NCI-H1105 treated with DMSO at 0.1 percent for 48 hours (cell line): ENCODE measurements at places on chromosomes 1 and 21.

DNA sequence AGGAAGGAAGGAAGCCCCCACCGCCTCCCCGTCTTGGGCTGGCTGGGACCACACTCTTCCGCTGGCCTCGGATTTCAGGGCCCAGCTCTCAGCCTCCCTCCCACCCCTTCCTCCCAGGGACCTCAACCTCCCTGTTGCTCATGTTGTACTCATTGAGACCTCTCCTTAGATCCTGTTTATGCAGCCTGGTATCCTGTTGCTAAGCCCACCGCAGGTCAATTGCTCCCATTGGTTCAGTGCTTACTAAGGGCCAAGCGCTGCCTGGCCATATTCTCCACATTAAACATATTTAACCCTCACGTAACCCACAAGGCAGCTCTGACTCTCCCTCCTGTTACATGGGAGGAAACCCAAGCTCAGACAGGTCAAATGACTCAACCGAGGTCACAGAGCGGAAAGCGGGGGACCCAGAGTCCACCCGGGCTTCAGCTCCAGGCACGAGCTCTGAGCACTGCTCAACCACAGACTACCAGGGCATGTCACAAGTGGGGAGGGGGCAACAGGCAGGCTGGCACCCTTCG lies 23.2 kb upstream of the H6PD start:
- no peak for DNase-seq

DNA sequence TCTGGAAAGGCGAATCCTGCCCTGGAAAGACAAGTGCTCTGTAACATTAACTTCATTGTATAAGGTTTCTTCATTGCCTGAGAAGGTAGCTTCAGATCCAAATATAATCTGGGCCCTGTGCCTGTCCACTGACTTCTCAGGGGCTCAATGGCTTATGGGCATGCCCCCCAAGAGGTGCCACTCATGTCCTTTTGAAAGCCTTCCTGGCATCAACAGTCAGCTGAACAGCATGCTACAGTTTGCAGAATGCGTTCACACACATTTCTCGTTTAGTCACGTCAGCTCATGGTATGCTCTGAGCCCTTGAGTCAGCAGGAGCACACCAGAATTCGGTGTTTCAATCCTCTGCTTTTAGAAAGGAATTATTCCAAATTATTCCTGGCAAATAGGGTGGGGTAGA lies 23.8 kb downstream of the TMCC2 start:
- DNase-seq = no peak

DNA sequence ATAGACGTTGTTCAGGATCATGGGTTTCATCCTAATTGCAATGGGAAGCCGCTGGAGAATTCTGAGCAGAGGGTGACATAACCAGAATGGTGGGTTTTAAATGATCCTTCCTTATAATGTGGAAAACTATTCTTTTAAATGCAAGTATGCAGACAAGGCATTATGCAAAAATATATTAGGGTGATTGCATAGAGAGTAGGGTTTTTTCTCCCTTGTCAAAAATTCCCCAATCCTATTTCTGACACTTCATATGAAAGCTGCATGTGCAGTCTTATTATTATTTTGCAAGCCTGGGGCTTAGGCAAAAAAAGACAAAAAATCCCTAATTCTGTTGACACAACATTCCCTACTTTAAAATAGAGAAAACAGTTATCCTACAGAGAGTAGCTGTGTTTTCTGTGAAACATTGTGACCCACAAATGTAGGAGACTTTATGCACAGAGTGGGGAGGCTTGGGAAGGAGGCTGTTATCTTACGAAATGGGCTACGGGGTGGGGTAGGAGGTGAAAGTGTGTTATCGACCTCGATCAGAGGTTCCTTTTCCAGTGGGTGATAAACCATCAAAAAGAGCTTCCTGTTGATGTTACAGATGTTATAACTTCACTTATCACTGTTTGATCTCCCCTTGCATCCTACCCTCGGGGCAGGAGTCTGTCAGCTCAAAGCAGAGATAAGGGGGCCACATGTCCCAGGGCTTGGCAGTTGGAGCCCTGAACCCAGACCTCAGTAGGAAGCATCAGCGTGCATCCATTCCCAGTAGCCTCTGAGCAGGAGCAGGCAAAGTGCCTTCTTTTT lies 27.2 kb downstream of the RHEX start:
- no peak for DNase-seq

DNA sequence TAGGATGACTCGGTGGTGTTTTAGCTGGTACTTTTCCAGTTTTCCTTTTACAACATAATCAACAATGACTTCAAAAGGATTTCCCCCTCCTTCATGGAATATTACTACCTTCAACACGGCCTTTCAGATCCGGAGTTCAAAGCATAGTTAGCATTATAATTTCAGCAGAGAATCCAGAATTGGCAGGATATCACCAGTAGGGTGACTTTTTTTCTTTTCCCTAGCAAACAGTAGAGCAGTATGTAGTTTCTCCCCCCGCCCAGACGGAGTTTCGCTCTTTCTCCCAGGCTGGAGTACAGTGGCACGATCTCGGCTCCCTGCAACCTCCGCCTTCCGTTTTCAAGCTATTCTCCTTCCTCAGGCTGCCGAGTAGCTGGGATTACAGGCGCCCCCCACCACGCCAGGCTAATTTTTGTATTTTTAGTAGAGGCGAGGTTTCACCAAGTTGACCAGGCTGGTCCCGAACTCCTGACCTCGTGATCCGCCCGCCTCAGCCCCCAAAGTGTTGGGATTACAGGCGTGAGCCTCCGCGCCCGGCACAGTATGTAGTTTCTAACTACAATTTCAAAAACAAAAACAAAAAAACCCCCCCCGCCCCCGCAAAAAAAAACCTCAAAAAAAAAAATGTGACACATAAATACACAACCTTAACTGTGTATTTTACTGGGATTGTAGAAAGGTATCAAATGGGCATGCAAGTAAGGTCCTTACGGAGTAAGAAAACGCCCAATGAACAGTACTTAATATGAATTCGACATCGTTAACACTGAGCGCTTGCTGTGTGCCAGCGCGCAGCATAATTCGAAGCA lies 1.5 kb upstream of the COX20 start:
- peak; percentile 65 for DNase-seq

DNA sequence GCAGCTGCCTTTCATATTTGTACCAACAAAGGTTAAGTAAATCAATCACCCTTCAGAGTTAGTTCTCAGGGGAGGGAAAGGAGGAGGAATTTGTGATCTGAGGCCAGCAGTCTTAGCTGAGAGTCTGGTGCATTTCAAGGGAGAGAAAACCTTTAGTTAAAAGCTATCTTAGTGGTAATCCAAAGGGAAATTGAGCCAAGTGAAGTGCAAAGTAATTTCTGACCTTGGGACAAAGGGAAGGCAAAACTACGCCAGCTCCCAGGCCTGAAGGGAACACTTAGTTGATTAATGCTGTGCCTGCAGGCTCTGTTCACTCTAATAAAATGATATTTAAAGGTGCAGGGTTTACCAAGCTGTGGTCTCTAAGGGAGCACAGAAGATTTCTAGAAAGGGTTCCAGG lies 23.1 kb upstream of the FMOD start:
- DNase-seq = no peak

DNA sequence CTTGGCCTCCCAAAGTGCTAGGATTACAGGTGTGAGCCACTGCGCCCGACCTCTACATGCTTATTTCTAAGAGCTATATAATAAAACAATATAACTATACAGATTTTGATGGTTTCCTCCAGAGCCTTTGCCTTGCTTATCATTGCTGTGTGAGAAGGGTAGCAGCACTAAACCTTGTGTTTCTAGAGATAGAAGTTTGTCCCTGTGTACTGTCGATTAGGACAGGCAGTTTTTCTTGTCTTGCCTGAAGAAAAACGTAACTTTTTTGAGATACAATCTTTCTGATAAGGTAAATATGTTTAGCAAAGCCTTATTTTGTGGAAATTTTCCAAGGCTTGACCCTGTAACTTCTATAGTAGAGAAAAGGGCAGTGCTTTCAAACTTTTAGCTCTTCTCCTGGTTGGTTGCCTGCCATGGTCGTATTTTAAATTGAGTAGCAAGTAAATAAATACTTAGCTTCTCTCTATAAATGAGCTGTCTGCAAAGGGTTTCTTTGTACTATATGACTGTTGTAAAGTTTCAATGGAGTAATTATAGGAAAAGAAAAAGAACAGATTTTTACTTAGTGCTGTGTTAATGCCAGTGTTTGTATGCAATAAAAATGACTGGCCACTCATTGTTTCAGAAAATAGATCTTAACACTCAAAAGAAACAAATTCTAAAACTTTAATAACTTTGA lies 86.4 kb upstream of the CACYBP start:
- no peak for DNase-seq

DNA sequence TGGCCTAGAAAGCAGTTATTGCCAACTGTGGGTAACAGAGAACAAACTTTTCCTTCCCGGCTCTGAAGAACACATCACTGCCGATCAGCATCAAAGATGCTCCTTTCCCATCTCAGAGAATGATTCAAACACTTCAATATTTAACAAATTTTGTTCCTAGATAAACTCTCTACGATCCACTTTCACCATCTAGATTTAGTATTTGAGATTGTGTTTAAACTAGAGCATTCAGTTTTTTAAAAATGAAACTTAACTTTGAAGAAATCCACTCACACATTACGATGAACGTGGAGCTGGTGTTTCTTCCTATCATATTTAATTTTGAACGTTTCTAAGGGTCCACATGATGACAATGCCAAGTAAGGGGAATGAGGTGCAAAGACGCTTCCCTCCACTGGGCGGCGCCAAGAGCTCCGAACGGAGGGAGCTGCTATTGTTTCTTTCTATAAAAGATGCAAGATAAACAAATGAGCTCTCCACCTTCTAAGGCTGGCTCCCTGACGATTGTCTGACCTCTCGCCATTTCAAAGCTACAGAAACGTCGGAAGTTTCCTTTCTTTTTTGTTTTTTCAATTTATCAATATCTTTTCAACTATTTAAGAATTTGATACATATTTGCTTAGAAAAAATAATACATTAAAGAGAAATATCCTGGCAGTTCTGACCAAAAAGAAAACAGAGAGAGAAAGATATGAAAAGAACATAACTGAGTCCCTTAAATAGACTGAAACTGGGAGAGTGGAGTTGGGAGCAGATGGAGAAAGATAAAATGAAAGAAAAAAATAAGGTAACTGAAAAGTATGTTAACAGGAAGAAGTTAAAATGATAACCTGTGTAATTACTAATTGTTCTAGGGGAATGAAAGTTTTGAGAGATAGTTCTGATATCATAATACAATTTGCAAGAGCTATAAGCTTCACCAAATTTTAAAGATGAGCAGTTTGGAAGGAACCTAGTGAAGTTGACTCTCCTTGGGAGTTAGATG lies 4.4 kb upstream of the BARHL2 start:
- DNase-seq = peak; percentile 93

DNA sequence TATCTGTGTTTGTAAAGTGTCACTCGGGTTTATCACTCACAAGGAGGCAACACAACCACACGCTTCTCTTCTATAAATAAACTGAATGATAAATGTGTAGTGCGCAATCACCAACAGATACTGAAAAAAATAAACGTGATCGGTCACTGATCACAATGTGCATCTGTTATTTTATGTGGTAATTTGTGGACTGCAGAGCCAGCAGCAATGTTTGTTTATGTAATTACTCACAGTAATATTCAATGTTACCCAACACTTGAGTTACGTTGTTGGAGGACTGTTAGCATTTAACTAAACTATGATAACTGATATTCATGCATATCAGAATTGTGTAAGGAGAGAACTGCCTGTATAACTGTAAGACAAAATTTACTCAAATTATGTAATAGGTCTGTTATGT lies 129.6 kb downstream of the USH2A start:
- no peak for DNase-seq

DNA sequence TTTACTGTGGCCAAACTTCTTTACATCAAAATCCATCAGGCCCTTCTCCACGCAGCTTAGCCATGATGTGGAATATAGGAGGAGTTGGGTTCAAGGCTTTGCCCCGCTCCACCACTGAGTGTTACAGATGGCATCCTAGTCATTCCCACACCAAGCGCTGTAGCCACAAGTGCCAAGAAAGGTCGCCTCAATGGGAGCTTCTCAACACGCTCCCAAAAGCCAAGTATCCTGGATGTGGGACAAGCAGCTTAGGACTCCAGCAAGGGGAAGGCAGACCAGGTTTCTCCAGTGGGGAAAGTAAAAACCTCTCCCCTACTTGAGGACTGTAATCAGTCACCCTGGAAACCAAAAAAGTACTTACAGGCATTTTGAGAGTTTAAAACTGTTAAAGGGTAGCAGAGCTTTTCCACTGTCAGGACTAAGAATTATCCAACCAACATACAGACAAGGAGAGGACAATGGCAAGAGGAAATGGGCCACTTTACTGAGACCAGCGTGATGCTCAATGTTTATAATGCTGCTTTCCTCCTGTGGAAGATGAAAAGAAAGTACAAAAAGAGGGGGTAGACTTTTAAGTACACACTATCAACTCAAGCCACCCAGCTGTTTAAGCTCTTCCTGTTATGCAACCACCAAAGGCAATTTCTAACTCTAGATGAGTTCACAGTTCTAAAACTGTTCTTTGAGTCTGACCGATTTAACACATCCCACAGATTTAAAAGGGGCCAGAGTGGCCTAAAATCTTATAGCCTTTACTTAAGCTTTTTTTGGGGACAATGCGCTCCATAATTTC lies 120.7 kb upstream of the KRTAP19-8 start:
- no peak for DNase-seq

DNA sequence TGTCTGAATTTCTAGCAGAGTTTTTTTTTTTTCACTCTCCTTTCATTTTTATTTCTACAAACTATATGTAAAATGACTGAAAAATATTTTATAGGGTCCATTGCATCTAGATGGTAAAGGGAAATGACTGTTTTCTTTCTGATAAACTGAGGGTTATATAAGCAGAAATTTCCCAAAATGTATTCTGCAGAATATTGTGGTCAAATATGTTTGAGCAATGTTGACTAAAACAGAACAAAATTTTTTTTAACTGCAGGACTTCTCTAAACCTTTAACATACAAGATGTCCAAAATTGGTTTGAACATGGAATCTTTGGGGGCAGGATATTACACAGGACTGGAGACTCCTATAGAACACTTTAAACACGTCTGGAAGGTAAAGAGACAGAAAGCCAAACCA lies 190.5 kb downstream of the TOMM20 start:
- no peak for DNase-seq

DNA sequence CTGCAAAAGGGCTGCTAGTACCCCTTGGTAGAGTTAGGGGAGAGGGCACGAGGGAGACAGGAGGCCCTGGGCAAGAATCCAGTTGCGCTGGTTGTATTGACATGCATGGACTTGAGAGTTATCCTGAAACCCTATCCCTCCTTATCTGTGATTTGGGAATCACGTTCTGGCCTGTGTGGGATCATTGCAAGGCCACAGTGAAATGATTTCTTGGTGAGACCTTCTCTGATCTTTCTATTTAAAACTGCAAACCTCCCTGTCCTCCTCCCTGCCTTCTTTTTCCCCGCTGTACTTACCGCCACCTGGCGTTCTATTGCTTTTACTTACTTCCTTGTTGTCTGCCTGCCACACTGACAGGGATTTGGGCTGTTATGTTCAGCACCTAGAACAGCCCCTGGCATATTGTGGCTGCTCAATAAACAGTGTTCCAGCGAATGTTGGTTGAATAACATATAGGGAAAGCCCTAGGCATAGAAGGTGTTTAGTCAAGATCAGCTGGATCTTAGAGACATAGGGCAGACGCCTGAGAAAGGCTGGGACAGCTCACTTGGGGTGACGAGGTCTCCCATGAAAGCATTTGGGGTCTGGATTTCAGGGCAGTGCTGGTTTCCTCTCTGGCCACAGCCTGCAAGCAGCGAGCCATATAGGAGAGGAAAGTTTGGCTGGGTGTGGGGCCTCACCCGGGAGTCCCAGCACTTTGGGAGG lies 25.6 kb downstream of the ALPL start:
- DNase-seq = peak; percentile 8

GRCh38 chr1:110058591-110058990 lies 11.9 kb downstream of the ALX3 start:
- DNase-seq = no peak
